ENCODE measurements at places on chromosomes 7 and 10. TPM values are rescaled to one million over a fixed set of nuclear protein-coding genes. Genes with fewer than 3 reads are reported as not detected.

Gene HOXA11
- total RNA-seq, result not detected

GRCh38 chr10:114634609-114634979 is 23.5 kb downstream of the ABLIM1 start:
- H3K27ac ChIP-seq, result no peak overlapping the region
- no peaks in the 10 kb centered on the region for H3K36me3 ChIP-seq
- H3K27me3 ChIP-seq, result peaks cover 42% of the 10 kb centered on the region
- peak; percentile 11 for DNase-seq
- H3K4me1 ChIP-seq, result peaks cover 22% of the 10 kb centered on the region

DNA sequence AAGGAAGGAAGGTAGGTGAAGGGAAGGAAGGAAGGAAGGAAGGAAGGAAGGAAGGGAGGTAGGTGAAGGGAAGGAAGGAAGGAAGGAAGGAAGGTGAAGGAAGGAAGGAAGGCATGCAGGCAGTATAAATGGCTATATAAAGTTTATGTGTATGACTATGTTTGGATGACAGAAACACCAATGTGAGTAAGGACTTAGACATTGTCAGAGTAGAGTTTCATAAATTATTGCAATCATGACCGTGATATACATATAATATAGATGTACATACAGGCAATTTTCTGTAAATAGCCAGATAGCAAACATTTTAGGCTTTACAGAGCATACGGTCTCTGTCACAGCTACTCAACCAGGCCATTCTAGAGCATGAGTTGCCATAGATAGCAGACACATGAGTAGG is 133.8 kb upstream of the AKR1E2 start:
- H3K27ac ChIP-seq, result no peak overlapping the region
- peaks cover 11% of the 10 kb centered on the region for H3K4me1 ChIP-seq
- no peak for DNase-seq
- H3K36me3 ChIP-seq, result no peaks in the 10 kb centered on the region

GRCh38 chr10:123145542-123146012 is 2.4 kb upstream of the HMX2 start:
- H3K27me3 ChIP-seq, result peaks cover 72% of the 10 kb centered on the region
- H3K36me3 ChIP-seq, result peaks cover 2% of the 10 kb centered on the region
- H3K4me1 ChIP-seq, result peaks cover 57% of the 10 kb centered on the region
- no peak for DNase-seq
- no peak overlapping the region for H3K27ac ChIP-seq
- H3K4me3 ChIP-seq, result peak overlapping the region; percentile 14

Gene HSPA12A
- total RNA-seq, result 0.74 TPM

DNA sequence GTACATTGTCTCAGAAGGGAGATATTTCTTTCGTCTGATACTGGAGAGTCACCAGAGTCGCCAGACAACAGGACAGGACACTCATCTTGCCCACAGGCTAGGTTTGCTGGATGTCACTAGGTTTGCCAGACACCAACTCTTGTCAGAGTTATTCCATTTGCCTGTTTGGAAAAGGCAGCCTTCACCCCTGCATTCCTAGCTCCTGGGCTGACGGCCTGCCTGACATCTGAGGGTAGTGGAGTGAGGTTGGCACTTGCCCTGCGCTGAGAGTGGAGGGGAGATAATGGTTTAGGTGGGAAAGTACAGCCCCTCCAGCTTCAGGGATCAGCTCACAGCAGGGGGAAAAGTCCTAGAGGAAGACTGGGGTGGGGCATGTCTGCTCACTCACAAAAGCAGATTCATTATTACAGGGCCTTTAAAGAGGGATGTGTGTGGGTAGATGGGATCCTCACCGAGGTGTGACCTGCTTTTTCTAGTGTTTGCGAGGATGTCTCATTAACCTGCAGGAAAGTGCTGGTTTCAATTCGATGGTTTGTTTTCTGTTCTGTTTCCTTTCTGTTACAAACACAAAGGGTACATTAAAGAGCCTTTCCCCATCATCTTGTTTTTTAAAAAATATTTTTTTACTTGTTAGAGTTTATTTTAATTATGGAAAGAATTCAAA is 79.3 kb upstream of the TNS3 start:
- no peaks in the 10 kb centered on the region for H3K36me3 ChIP-seq
- no peaks in the 10 kb centered on the region for H3K27me3 ChIP-seq
- DNase-seq, result no peak
- no peaks in the 10 kb centered on the region for H3K4me1 ChIP-seq
- no peak overlapping the region for H3K4me3 ChIP-seq

Gene CRPPA
- 1.4 TPM for total RNA-seq

Gene SPDYE5
- total RNA-seq, result not detected

GRCh38 chr10:34139559-34139958 is 675.5 kb downstream of the PARD3 start:
- no peak for DNase-seq
- no peak overlapping the region for H3K27ac ChIP-seq
- H3K36me3 ChIP-seq, result no peaks in the 10 kb centered on the region
- no peaks in the 10 kb centered on the region for H3K4me1 ChIP-seq
- H3K27me3 ChIP-seq, result peaks cover 3% of the 10 kb centered on the region

- no peak for DNase-seq
- H3K27ac ChIP-seq, result no peak overlapping the region
- H3K27me3 ChIP-seq, result peaks cover 9% of the 10 kb centered on the region
These were observed 13.6 kb upstream of the CALU start for GRCh38 chr7:128725531-128725930.

DNA sequence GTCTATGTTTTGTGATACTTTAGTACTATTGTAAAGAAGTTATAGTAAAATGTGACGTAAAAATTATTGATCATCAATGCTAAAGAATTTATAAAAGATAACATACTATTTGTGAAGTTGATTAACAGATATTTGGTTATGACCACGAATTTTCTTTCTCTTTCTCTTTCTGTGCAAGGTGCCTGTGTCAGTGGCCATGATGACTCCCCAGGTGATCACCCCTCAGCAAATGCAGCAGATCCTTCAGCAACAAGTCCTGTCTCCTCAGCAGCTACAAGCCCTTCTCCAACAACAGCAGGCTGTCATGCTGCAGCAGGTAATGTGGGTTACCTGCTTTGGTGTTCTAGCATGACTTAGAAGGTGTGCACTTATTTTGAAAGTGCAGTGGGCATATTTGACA is 213.7 kb downstream of the FOXP2 start:
- H3K4me3 ChIP-seq, result no peak overlapping the region
- H3K36me3 ChIP-seq, result no peaks in the 10 kb centered on the region
- no peak overlapping the region for H3K27ac ChIP-seq
- no peaks in the 10 kb centered on the region for H3K4me1 ChIP-seq
- DNase-seq, result no peak
- peaks cover 3% of the 10 kb centered on the region for H3K27me3 ChIP-seq

DNA sequence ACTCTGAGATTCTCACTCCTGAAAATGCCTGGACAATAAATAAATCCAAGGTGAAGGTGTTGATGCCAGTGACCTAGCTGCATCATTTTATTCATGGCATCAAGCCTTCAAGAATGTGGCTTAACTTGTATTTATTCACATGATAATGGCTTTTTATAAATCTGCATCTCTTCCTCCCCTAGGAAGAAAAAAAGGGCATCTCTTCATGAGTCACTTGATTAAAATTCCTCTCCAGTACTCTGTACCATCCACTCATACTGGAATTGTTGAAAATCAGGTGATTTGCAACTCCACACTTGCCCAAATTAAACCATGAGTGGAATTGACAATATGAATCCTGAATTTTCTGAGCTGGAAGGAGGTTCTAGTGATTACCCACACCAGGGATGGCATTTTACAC is 30.2 kb downstream of the PTPRE start:
- no peaks in the 10 kb centered on the region for H3K36me3 ChIP-seq
- H3K27ac ChIP-seq, result no peak overlapping the region
- DNase-seq, result no peak

- DNase-seq, result peak; percentile 71
- no peaks in the 10 kb centered on the region for H3K36me3 ChIP-seq
- no peaks in the 10 kb centered on the region for H3K27me3 ChIP-seq
- no peak overlapping the region for H3K4me3 ChIP-seq
- no peak overlapping the region for H3K27ac ChIP-seq
These were observed 41.8 kb upstream of the HYCC1 start for GRCh38 chr7:23055582-23056178.

DNA sequence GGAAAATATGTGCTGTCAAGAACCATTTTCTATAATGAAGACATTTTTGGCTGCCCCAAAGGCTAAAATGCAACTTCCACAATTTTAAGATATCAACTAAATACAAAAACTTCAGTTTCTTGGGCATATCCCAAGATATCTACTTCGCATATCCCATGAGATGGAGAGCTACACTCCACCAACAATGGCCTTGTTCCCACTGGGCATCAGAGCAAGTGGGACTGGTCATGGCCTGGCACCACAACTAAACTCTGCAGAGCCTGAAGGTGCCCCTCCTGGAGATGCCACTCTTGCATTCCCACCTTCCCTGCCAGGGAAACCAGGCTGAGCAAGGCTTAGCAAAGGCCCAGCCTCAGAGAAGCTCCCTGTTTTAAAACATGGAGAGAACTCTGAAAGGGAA is 75.8 kb upstream of the LRRC17 start:
- no peaks in the 10 kb centered on the region for H3K27me3 ChIP-seq
- H3K36me3 ChIP-seq, result peaks cover 10% of the 10 kb centered on the region
- DNase-seq, result no peak
- peaks cover 11% of the 10 kb centered on the region for H3K4me1 ChIP-seq
- no peak overlapping the region for H3K4me3 ChIP-seq

Gene C7orf33
- total RNA-seq, result not detected

DNA sequence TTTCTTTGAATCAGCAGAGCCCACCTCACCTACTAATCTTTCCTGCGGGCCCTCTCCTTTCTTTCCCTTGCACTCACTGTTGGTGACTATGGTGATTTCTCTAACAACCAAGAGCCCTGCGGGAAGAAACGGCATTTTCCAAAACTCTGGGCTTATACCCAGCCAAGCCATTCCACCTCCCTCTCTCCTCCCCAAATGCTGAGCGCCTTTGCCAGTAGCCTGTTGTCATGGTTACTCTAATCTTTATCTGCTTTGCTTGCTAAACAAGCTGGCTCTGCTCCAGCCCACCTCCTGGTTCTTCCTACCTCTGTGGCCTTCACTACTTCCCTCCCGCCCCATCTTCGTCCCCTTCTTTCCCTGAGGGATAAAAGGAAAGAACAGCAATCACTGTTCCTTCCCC is 86.7 kb downstream of the DGKI start:
- no peaks in the 10 kb centered on the region for H3K36me3 ChIP-seq
- peaks cover 8% of the 10 kb centered on the region for H3K27me3 ChIP-seq
- no peaks in the 10 kb centered on the region for H3K4me1 ChIP-seq
- no peak overlapping the region for H3K4me3 ChIP-seq
- H3K27ac ChIP-seq, result no peak overlapping the region

DNA sequence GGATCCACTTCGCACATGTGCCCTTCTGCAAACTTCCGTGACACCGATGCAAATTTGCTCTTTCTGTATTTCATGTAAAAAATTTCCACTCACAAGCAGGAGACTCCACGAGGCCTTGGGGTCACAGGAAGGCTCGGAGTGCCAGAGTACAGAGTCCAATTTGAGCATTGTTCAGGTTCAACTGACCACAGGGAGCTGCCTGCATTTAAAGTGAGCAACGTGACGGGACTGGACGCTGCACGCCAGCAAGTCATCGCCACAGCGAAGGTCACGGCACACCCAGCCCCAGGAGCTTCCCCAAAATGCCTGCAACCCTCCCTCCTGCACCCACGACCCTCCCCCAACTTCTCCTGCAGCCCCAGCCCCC is 41.5 kb upstream of the NKX6-2 start:
- no peak for DNase-seq
- no peaks in the 10 kb centered on the region for H3K4me1 ChIP-seq
- no peaks in the 10 kb centered on the region for H3K36me3 ChIP-seq
- H3K27ac ChIP-seq, result no peak overlapping the region

Gene PGAM2
- total RNA-seq, result not detected

Gene WDFY4
- 0.09 TPM for total RNA-seq

DNA sequence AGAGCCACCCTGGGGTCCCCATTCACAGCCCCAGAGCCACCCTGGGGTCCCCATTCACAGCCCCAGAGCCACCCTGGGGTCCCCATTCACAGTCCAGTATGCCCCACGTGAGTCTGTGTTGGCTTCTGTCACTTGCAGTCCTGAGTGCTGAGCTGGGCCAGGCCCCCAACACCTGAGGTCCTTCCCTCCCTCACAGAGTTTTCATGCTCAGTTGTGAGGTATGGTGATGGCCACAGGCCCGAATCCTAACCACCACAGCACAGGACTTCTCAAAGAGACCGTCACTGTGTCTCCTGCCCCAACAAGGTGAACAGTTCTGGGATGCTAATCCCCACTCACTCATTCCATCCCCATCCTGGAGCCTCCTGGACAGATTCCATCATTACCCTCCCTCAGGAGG is 239.2 kb downstream of the PTPRN2 start:
- no peak for DNase-seq
- no peak overlapping the region for H3K4me3 ChIP-seq
- H3K27ac ChIP-seq, result no peak overlapping the region
- no peaks in the 10 kb centered on the region for H3K4me1 ChIP-seq
- no peaks in the 10 kb centered on the region for H3K36me3 ChIP-seq

Gene MAP3K8
- 22.9 TPM for total RNA-seq

GRCh38 chr10:47400251-47400650 is 16.2 kb upstream of the ZNF488 start:
- H3K4me3 ChIP-seq, result no peak overlapping the region
- H3K27me3 ChIP-seq, result peaks cover 10% of the 10 kb centered on the region
- no peaks in the 10 kb centered on the region for H3K36me3 ChIP-seq

GRCh38 chr10:77641788-77642397 is 4.3 kb upstream of the KCNMA1 start:
- H3K4me3 ChIP-seq, result no peak overlapping the region
- no peaks in the 10 kb centered on the region for H3K36me3 ChIP-seq
- no peak overlapping the region for H3K27ac ChIP-seq
- peaks cover 29% of the 10 kb centered on the region for H3K27me3 ChIP-seq
- peaks cover 2% of the 10 kb centered on the region for H3K4me1 ChIP-seq

DNA sequence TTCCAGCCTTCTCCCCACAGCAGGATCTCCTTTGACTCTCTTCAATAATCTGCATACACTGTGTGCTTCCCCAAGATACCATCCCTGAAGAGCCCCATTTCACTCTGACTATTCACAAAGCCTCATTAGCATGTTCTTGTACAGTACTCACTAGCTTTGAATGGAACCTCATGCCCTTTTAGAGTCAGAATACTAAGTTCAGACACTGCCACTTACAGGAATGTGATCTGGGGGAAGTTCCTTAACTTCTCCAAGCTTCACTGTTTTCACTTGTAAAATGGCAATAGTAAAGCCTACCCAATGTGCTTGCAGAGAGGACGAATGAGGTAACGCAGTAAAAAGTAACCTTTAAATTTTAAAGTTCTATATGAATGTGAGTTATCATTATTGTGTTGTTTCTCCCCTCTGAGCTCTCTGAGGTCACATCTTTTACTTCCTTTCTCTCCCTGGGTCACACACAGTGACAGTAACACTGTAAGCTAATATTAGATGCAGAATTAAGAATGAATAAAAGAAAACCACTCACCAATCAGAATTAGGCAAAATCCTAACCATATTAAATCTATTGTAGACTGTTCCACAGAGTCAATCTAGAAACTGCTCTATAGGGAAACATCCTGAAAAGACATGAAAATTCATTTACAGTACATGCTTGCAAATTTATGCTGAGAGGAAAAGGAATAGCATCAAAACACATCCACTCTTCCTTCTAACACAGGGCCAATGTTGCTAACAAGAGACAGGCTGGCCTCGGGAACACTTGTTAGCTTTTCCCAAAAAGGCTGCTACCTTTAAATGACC is 64.2 kb upstream of the IL6 start:
- DNase-seq, result no peak
- H3K36me3 ChIP-seq, result no peaks in the 10 kb centered on the region
- peak overlapping the region; percentile 87 for H3K27ac ChIP-seq
- peaks cover 50% of the 10 kb centered on the region for H3K4me1 ChIP-seq

- no peak for DNase-seq
- H3K4me1 ChIP-seq, result peaks cover 10% of the 10 kb centered on the region
- H3K27ac ChIP-seq, result no peak overlapping the region
- peaks cover 31% of the 10 kb centered on the region for H3K36me3 ChIP-seq
- H3K27me3 ChIP-seq, result no peaks in the 10 kb centered on the region
- no peak overlapping the region for H3K4me3 ChIP-seq
These were observed 97.6 kb upstream of the GSDME start for GRCh38 chr7:24854866-24855265.

Gene NEURL1
- total RNA-seq, result 2.3 TPM
